ENCODE measurements at places on chromosomes 2 and 18. TPM values are rescaled to one million over a fixed set of nuclear protein-coding genes. Genes with fewer than 3 reads are reported as not detected.

DNA sequence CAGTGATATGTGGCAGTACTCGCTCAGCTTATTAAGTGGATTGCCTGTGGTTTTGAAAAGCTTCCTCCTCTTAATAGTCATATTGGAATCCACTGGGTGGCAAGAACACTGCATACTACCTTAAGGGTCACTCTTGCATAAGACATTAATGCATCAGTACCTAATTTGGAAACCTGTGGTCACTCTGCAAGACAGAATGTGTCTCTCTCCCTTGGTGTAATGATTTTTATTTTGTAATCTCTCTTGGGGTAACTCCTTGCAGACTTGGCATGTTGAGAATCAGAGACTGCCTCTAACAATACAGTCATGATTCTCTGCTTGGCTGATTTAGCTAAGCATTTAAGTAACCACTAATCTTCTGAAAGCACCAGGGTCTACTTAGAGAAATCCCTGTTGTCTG is 33.0 kb upstream of the IER3IP1 start:
- DNase-seq = no peak

DNA sequence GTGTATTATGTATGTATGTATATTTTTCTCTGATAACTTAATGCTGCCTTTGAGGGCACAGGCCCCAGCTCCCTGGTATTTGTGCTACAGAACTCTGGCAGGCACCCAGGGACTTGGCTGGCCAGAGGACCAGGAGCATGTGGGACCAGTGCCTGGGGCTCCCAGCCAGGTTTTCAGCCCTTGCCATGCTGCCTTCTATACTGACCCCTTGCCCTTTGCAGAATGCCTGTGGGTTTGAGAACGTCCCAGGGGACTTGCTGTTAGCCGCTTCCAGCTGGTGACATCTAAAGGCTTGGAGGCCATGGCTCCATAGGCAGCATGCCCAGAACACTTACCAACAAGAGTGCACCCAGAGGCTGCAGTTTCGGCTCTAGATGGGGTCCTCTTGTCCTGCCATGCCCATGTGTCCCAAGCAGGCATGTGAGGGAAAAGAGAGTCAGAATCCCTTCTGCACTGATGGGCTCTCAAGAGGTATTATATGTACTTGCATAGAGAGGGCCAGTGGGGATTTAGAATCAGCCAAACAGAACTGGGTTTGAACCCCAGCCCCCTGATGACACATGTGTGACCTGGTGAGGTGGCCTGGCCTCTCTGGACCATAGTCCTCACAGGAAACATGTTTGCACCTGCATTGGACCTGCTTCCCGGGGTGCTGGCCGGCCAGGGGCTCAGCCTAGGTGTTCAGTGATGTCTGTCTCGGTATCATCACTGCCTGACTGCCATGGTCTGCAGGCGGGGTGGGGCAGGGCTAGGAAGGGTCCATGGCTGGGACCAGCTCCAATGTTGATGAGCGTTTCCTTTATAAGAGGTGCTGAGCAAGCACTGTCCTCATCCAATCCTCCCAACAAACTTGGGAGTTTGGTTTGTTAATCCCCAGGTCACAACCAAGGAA is 119.2 kb upstream of the FHL2 start:
- DNase-seq = no peak

DNA sequence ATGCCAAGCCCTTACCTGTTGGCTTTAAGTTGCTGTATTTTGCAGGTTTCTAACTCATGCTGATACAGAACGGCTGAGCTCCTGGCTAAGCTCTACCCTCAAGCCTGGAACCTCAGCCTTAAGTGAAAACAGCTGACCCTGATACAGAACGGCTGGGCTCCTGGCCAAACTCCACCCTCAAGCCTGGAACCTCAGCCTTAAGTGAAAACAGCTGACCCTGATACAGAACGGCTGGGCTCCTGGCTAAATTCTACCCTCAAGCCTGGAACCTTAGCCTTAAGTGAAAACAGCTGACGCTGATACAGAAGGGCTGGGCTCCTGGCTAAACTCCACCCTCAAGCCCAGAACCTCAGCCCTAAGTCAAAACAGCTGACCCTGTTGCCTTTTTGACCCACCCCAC is 17.6 kb upstream of the DNER start:
- no peak for DNase-seq

SGO2 gene
- total RNA-seq = 1.5 TPM

GRCh38 chr2:214836568-214836967 is 27.1 kb upstream of the BARD1 start:
- DNase-seq = no peak

GRCh38 chr18:73168236-73168635 is 300.4 kb upstream of the NETO1 start:
- no peak for DNase-seq

MBD1 gene
- 55.2 TPM for total RNA-seq

TSPYL6 gene
- total RNA-seq = not detected

- peak; percentile 75 for DNase-seq
Observed at GRCh38 chr2:86314125-86314524, 23.3 kb downstream of the REEP1 start.

NT5DC4 gene
- not detected for total RNA-seq

- DNase-seq = no peak
Observed at GRCh38 chr2:155663265-155663664, 669.3 kb downstream of the NR4A2 start.

MPP4 gene
- total RNA-seq = not detected

RAB17 gene
- total RNA-seq = 0.87 TPM

DNA sequence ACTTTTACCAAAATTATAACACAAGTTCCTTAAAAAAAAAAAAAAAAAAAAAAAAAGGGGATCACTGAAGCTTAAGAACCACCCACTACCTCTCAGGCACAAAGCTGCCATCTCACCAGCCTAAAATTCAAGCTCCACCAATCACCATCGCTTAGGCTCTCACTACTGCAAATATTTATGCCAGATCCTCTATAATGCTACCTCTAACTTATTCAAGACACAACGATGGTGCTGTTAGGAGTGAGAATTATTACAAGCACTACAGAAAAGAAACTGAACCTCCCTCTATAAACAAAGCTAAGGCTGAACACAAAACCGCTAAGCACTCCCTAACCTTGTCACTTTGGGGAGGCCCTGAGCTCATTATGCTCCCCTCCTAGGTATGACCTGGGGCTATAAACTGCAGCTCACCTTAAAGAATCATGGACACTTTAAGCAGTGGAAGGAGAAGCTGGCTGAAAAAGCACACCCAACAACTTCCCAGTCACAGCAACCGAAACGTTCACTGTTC is 3.6 kb downstream of the FZD5 start:
- DNase-seq = no peak

DNA sequence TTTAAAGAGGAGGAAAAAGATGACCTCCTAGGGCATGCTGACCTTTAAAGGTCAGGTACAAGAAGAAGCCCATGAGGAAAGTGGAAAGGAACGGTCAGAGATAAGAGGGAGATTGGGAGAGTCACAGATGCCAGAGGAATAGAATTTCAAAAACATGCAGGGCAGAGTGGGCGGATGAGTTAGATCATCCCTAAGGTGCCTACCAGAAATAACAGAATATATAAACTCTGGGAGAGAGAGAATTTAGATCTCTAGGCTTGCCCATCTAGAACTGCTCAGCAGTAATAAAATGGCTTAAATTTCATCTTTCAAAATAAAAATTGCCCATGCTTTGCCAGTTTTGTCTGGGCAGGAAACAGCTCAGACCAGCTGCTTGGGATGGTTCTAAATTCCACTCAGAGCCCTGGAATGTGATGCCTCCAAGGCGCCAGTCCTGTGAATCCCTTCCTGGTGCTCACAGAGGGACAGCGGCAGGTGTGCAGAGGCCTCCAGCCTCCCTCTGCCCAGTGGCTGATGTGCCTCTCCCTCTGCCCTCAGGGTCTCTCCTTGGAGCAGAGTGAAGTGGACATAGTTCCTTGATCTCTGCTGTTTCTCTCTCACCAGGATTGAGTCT is 130.9 kb downstream of the ANTXR1 start:
- DNase-seq = no peak

- DNase-seq = no peak
Observed at GRCh38 chr2:119290859-119291587, 67.4 kb downstream of the STEAP3 start.

C2orf66 gene
- total RNA-seq = 0.26 TPM

DNA sequence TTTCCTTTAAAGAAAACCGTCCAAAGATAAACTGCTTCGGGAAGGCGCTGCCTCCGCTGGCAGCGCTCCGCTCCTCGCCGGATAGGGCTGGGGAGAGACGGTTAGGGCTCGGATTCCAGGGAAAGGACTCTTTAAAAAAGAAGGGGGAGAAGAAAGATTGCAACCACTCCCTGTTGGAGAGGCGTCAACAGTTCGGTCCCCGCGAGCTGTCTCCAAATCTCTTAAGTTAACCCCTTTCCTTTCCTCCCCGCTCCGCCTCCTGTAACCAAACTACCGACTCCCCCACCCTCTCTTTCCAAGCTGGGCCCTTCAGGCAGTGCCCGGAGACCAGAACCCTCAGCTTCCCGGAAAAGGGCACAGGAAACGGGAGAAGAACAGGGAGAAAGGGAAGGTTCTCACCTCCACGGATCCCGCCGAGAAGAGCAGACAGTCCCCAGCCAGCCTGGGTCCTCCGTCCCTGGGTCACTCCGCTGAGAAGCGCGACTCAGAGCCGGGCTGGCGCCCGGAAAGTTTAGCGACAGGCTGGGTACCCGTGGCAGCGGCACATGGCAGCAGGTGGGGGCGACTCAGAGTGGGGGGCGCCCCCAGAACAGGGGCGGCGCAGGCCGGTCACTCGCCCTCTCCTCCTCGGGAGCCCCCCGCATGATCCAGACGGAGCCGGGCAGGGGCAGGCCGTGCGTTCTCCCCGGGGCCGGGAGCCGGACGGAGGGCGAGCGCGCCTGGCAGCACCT is 675 bp downstream of the FZD5 start:
- peak; percentile 90 for DNase-seq

DNA sequence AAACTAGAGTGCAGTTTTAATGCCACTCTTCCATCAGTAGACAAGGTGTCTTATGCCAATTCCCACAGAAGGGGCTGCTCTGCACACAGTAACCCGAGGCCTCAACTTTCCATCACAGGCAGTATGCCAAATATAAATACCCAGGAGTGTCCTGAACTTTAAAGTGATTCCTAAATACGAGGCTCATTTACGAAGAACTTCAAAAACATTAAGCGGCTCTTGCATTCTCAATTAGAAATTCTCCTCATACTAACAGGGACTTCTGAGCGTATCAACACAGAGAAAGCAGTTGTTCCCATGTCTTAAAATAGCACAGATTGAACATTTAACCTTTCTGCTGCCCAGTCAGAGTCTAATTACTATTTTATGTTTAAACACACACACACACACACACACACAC is 638.6 kb downstream of the ERBB4 start:
- DNase-seq = no peak

SPEG gene
- total RNA-seq = 4.7 TPM

DNA sequence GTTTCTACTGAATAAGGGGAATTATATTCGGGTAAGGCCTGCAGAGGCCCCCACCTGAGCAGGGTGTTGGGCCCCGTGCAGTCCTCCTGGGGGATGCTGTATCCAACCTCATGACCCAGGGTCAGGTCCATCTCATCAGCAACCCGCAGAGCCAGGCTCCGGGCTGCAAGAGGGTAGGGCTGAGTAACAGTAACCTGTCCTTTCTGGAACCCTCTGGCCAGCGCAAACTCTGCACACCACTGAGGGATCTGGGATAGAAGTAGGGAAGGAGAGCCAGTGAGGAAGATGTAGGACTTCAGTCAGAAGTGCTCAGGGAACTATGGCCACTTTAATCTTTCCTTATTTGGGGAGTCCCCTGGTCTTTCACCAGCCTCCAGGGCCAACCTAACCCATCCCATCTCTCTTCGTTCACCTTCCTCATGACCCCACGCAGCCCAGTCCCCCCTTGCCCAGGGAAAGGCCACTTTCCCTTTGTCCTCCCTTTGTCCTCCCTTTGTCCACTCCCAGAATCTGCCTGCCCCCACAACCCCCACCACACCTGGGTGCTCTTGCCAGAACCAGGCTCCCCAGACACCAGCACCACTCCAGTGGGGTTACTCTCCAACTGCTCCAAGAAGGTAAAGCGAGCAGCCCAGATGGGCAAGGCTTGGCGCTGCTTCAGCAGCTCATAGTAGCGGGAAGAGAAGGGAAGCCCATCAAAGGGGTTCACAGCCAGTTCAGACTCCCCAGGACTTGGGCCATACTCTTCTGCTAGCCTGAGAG is 895 bp downstream of the DQX1 start:
- DNase-seq = no peak

DNA sequence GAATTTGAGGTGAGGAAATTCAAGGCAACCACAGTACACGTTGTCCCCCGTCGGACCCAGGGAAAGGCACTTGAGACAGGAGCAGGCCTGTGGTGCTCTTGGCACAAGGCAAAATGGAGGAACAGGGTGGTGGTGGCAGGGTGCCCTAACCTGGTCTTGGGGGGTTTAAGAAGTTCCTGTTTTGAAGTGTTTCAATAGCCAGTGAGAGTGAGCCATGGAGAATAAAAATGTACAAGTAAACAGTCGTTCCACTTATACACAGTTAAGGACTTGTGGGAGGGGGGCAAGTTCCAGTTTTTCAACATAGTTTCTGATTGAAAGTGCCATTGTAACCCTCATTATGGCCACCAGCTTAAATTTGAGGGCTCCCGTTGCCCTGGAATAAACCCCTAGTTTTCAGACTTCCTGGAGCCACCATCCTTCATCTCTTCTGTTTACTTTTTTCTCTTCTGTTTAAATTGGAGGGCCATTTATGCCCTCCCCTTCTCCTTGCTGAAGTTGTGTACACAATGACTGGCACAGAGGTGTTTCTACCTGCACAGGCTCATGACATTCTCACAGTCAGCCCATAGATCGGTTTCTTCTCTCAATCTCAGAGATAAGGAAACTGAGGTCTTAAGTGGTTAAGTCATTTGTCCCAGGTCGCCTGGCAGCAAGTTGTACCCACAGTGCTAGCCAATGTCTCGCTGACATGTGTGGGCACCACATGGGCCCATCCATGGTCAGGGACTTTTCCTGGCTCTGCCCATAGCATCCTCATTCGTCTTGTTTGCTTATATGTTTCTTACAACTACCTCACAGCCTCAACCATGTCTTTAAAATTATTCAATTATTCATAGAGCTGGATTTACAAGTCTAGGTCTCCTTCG is 66.0 kb upstream of the ST3GAL5 start:
- DNase-seq = no peak

RBM43 gene
- 3.7 TPM for total RNA-seq

- no peak for DNase-seq
Observed at GRCh38 chr2:64533882-64534281, 9.8 kb downstream of the AFTPH start.

- DNase-seq = no peak
Observed at GRCh38 chr2:134218414-134218813, 35.5 kb upstream of the MGAT5 start.

GRCh38 chr18:23977719-23978483 is 36.7 kb upstream of the TTC39C start:
- DNase-seq = no peak

FBXO15 gene
- 0.29 TPM for total RNA-seq

DNA sequence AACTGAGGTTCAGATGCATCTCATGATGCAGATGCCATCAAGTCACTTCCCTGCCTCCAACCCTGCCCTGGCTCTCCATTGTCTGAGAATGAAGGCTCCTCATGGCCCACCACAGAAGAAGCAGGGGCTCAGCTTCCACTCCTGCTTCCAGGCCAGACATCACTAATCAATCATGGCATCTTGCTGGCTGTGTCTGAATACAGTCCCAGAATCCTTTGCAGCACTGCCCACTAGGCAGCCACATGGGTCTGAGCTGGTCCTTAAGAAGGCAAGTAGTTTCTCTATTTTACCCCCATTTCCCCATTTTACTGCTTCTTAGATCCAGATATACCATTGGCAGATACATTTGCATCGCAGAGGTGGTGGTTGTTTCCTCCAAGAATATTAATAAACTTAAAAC is 7.3 kb downstream of the ASPRV1 start:
- no peak for DNase-seq

- no peak for DNase-seq
Observed at GRCh38 chr2:105786231-105787230, 41.8 kb downstream of the NCK2 start.

GRCh38 chr18:31275722-31276463 is 42.1 kb upstream of the DSG1 start:
- no peak for DNase-seq

CABYR gene
- total RNA-seq = 3.1 TPM

SERPINB12 gene
- total RNA-seq = not detected
